ENCODE measurements at places on chromosomes 11 and 22.
A peak's percentile ranks its signal among the peaks of the same experiment; 100 is the strongest.

- no peak for DNase-seq
Measured at GRCh38 chr22:43828998-43829782, 17.1 kb upstream of the EFCAB6 start.

DNA sequence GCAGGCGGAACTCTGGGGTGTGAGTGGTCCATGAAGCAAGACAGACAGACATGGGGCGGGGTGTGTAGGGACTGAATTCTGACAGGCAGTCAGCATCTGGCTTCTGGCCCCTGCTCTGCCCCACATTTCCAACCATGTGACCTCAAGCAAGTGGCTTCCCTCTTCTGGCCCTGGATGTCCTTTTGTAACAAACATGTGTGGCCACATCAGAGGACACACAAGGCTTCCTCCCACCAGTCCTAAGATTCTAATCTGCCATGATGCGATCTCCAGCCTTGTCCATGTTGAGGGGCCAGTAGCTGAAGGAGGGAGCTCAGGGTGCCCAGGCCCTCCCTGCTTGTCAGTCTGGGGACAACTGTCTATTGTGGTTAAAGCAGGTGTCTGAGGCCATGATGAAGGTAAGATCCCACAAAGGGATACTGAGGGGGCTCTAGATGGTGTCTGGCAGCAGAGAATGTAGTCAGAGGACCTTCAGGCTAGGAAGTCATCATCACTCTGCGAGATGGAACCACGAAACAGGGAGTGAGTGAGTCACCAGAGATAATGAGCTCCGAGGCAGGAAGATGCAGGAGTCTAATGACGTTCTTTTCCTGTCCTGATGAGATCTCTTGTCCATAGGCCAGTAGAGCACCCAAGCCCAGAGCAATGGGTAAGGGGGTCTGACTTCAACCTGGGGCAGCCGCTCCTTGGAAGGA lies 27.4 kb downstream of the DRD2 start:
- peak; percentile 1 for DNase-seq

DNA sequence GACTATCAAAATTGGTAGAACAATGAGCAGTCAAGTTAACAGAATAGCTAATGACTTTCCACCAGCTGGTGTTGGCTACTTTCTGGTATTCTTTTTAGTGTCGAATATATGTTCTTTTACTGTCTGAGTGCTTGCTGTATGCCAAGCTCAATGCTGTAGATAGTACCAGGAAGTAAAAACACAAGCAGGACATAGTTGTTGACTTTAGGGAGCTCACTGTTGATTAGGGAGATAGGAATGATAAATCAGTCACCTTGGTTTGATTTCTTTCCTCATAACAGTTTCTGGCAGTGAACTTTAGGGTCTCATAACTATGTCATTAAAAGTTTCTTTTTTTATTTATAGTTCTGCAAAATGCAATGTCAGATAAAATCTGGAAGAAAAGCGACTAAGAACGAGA lies 9.0 kb downstream of the HMGXB4 start:
- no peak for DNase-seq

DNA sequence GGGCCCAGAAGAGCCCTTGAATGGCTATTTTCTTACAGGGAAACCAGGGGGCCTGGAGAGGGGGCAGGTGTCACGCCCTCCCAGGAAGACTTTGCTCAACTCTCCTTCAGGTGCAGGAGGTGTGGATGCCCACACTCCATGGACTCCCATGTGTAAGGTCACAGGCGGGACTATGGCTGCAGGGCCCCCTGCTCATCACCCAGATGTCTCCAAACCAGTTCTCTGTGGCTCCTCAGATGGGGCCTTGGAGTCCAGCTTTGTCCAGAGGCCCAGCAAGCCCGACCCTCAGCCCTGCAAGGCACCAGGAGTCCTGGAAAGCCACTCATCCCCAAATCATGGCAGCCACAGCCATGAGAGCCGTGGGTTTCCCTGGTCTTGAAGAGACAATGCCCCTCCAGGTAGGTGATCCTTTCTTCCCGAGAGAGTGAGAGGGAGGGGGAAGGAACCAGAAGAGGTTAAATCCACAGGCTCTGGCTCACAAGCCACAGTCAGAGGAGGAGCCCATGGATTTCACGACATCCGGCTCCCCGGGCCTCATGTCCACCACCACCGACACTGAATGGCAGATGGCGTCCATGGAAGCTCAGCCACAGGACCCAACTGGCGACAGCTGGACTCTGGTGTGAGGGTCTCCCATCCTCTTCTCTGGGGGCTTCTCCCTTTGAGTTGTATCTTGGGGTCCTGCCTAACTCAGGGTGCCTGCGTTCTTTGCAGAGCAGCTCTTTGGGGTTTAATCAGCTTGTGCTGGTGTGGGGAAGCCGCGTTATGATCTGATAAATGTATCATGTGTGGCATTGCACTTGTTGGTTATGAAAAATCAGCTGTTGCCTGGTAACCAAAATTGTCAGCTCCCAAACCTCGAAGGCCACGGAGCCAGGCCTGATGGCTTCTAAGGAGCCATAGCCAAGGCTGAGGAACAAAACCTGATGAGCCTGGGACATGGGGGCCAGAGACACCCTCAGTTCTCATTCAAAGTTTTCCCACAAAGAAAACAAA lies 620.4 kb downstream of the BRD1 start:
- DNase-seq, result no peak

GRCh38 chr22:36362932-36363331 lies 24.8 kb downstream of the MYH9 start:
- DNase-seq, result no peak

DNA sequence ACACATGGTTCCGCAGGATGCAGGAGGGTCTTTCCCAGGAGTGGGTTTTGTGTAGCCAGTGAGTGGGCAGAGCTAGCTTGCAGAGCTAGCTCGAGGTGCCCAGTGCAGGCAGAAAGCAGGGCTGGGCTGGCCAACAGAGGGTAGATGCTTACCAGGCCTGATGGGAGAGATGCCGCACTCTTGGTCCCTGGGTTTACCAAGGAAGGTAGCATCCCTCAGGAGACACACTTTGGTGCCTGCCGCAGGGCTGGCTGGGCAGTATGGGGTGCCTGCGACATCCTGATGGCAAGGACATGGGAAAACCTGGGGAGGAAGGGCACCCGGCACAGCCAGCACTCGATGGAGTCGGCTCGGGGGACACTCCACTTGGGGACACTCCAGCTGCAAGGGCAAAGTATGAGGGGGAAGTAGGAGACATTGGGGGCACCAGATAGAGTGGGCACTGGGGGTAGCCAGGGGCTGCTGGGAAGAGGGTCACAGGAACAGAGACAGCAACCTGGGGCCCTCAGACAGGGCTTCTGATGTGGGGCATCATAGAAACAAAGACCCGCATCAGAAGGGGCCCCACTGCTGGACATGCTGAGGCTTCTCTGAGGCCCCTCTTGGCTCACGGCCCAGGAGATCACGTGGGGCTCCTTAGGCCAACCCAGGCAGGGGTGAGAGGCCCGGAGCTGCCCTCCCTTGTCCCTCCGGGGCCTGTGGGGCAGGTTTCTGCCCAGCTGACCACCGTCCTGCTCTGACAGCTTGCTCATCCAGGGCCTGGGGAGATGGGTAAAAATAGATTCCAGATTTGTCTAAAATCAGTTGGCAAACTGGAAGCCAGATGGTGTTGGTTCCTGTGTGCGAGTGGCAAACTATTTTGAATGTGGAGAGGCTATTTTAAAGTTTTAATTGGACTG lies 89.8 kb downstream of the MORC2 start:
- DNase-seq, result no peak

DNA sequence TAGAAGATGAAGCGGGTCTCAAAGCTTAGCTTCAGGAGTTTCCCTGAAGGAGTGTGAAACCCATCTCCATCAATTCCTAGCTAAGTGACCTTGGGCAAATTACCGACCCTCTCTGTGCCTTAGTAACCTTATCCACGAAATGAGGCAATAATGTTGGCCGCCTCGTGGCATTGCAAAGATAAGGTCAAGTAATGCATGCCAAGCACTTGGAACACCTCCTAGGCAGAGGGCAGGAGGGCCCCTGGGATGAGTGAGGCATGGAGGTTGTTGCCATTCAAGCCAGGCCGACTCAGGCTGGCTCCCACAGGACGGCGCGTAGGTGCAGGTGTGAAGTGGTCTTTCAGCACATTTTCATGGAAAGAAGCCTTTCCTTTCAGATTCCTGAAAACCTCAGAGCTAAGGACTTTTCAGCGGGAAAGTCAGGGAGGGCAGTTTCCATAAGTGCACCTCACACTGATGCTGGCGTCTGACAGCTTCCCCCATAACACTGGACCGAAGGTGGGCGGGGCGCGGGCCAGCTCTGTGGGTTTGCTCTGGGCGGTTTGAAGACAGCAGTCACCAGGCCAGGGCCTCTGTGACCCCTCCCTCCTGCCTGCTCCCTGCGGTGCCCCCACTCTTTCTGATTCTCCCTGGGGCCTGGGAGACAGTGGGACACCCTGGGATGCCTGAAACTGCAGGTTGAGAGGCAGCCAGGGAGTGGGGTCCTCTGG lies 25.2 kb downstream of the RPS6KA4 start:
- DNase-seq, result no peak

- DNase-seq, result no peak
Measured at GRCh38 chr11:37957717-37958116, 1359.7 kb upstream of the RAG2 start.

DNA sequence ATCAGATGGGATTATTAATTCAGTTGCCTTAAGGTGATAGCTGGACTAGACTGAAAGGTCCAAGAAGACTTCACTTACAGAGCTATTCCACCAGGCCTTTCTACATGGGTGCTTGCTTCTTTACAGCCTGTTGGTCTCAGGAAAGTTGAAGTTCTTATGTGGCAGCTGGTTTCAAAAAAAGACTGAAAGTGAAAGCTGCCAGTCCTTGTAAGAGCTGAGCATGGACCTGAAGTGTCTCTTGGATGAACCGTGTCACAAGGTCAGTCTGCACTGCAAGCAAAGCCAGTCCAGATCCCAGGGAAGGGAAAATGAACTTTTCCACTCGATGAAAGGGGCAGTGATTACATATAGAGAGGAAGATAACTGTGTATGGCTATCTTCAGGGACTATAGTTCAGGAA lies 201.5 kb upstream of the LUZP2 start:
- DNase-seq, result no peak

GRCh38 chr11:16133867-16134266 lies 222.5 kb downstream of the SOX6 start:
- no peak for DNase-seq

GRCh38 chr11:33262011-33262645 lies 4.9 kb downstream of the HIPK3 start:
- DNase-seq, result no peak

- no peak for DNase-seq
Measured at GRCh38 chr22:49327411-49328117, 500.1 kb downstream of the BRD1 start.

GRCh38 chr11:32348502-32348901 lies 86.8 kb downstream of the WT1 start:
- no peak for DNase-seq

GRCh38 chr11:118485273-118485672 lies 42.0 kb upstream of the TTC36 start:
- DNase-seq, result no peak

DNA sequence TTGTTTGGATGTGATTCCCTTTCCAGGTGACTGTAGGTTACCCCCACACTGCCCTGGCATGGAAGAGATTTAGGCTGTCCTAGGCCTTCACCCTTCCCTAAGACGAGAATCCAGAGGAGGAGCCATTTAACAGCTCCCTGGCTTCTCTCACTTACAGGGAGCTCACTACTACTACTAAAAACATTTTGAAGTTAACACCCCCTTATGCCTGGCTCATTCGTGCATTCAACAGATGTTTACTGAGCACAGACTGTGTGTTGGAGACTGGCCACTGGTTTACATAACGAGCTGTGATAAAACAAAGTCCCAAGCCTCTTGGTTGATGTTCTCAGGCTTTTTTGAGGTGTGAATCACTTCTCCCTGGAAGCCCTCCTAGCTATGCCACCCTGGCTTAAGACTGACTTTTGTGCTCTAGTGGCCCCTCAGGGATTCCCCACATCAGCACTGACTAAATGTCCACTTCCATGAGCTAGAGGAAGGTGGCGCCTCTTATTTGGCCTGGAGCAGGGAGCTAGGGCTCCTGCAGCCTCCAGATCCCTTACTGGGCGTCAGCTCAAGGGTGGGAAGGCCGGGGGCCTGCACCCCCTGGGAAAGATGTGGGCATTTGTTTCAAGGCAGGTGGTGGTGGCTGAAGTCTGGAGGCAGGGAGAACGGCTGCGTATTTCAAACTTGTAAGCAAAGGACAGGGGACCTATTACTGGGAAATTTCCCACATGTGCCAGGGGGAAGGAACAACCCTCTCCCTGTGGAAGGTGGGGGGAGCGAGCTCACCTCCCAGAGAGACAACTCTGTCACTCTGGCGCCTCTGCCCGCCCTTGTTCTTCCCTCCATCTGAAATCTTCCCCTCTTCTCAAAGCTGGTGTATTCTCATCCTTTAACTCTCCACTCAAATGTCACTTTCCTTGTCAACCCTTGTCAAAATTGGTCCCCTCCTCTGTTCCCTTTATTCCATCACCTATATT lies 19.4 kb upstream of the MALAT1 start:
- peak; percentile 48 for DNase-seq

GRCh38 chr11:72042064-72042745 lies 38.1 kb downstream of the NUMA1 start:
- DNase-seq, result no peak

DNA sequence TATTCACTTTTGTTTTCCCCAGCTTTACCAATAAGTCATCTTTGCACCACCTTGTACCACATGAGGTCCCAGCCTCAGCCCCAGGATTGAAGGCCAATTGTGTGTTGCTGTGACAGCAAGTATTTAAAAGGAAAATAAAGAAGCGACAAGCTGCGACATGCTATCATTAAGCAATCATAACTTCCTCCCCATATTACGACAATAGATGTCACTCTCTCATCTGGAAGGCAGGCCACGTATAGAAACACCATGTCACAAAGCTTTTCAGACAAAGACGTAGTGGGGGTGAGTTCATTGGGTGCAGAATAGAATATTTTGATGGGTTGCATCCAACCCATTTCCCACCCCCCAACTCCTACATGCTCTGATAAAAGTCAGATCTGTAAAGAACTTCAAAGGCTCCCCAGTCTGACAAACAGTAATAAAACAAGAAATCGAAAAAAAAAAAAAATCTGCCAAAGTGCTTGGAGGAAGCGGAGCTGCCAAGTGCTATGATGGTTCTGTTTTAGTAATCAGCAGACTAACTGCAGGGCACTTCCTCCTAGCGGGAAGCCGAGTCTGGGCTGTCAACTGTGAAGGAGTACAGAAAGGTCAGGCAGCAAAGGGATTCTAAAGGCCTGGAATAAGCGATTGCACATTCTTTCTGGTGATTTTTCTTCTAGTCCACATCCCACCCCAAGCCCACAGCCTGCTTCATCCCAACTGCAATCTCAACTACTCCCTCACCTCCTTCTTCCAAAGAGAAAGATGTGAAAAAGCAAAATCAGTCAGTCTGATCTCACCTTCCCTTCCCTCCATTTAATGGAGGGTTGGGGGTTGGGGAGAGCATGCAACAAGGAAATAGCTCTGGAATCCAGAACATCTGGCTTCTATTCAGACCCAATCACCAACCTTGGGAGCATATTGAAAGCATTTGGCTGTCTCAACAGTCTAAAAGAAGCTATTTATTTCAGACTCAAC lies 131.4 kb upstream of the UBASH3B start:
- DNase-seq, result no peak
